ENCODE measurements at places on chromosomes 5 and 9.
A peak's percentile ranks its signal among the peaks of the same experiment; 100 is the strongest.

- H3K36me3 ChIP-seq: peaks cover 39% of the 10 kb centered on the region
- peak; percentile 66 for DNase-seq
- H3K27ac ChIP-seq: peak overlapping the region; percentile 78
These were observed 6.6 kb downstream of the NINJ1 start for GRCh38 chr9:93127395-93127911.

DNA sequence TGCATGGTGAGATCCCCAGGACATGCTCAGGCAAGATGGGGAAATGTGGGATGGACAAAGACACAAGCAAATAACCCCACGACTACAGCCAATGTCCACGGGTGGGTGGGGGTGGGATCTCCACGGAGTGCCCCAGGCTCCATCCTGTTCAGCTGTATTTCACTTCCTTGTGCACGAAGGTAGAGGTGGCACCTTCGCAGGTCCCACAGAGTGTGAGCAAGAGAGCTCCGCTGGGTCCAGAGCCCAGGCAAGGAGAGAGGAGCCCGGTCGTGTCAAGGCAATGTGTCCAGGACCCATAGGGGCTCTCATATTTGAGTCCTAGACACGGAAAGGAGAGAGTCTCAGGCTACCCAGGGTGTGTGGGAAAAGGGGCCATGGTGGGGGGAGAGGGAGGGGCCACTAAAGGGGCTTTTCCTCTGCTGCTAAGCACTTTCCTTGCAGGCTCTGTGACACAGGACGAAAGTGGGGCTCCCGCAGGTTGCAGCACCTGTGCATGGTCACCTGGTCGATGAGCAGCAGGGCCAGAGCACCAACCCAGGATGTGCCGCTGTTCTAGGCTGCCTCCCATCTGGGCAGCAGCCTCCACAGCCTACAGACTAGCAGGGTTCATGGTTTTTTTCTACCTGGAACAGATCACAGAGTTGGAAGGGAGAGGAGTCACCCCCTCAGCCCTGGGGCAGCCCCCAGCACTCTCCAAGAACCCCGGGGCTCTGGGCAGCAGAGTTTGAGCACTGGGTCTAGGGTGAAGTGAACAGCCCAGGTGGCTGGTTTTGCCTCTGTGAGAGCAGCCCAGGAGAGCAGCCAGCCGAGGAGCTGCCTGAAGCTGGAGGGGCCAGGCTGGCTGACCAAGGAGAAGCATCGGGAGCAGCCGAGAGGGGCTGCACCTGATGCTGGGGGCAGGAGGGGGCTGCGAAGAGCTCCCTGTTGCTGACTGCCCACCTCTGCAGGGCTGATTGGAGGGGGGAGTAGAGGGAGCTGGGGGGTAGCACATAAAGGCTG, 100.7 kb upstream of the MVB12B start:
- no peak overlapping the region for H3K4me3 ChIP-seq
- H3K4me1 ChIP-seq: no peaks in the 10 kb centered on the region
- H3K36me3 ChIP-seq: no peaks in the 10 kb centered on the region
- H3K27me3 ChIP-seq: no peaks in the 10 kb centered on the region
- no peak overlapping the region for H3K27ac ChIP-seq

GRCh38 chr5:180553530-180553929, 37.8 kb downstream of the SCGB3A1 start:
- no peaks in the 10 kb centered on the region for H3K27me3 ChIP-seq
- H3K36me3 ChIP-seq: peaks cover 3% of the 10 kb centered on the region
- H3K27ac ChIP-seq: no peak overlapping the region
- H3K4me1 ChIP-seq: no peaks in the 10 kb centered on the region
- DNase-seq: no peak

DNA sequence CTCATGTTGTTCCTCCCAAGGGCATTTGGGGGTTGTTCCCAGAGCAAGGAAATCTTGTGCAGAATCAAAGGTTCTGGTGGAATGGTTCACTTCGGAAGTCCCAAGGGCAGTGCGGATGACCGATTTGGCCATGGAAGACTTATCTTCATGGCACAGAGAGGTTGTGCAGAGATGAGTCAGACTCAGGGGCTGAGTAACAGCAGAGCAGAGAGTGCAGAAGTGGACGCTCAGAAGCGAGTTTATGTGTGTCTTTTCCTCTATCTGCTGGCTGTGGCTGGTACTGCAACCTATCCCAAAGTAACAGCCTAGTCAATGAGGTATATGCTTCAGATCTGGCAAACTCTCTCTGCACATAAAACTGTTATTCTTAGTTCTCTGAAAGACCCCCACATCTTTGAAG, 118.1 kb downstream of the DPYSL3 start:
- no peaks in the 10 kb centered on the region for H3K4me1 ChIP-seq
- no peak overlapping the region for H3K4me3 ChIP-seq
- peak overlapping the region; percentile 59 for H3K27ac ChIP-seq
- DNase-seq: peak; percentile 86
- no peaks in the 10 kb centered on the region for H3K27me3 ChIP-seq

DNA sequence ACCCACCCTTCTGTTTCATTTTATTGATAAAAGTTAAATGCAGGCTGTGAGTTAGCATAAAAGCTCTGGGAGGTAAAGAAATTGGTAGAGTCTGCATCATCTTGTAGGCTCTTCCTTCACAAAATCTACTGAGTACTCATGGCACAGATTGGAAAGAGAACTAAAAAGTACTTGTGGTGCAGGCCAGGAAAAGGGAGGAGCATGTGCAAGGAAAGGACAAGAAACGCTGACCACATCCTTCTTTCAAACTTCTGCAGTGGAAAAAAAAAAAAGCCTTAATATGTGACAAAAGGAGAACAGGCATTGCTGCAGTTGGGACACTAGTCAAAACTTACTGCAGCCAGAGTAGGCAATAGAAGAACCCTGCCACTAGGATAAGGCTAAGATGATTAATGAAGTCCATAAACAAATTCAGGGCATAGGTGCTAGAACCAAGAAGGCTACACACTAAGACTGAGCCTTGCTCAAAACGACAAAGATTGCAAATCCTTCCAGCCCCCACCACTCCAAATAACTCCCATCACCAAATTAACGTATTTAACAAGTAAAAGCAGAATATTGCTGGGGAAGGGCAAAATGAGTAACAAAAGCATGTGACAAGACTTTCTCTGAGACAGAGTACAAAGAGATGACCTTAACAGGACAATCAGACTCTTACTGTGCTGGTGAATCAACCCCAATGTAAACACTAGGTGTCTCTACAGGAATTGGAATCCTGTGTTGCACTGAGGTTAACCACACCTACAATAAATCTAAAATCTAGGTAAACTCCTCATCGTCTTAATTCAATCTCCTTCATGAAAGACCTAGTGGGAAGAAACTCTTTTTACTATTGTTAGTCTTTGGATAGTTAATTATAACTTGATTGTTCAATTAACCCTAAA, 1024.8 kb downstream of the TLE1 start:
- H3K27ac ChIP-seq: no peak overlapping the region
- no peaks in the 10 kb centered on the region for H3K4me1 ChIP-seq
- H3K27me3 ChIP-seq: no peaks in the 10 kb centered on the region

DNA sequence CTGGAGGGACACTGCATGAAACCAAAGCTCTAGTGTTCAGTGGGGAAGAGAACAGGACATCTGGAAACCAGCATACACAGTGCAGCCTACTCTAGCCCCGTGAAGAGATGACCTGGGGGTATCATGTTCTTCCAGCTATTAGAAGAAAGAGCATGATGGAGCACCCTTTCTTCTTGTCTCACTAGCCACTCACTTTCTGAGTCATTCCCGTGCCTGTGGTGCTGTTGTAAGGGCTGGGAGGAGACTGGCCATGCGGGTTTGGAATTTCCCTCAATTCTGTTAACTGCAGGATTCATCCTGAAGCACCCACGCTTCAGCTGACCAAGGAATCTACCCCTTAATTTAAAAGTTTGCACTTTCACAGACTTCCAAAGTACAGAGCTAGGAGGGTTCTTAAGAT, 137.0 kb downstream of the COL23A1 start:
- H3K27ac ChIP-seq: no peak overlapping the region
- no peaks in the 10 kb centered on the region for H3K36me3 ChIP-seq
- H3K4me1 ChIP-seq: no peaks in the 10 kb centered on the region
- no peaks in the 10 kb centered on the region for H3K27me3 ChIP-seq
- no peak overlapping the region for H3K4me3 ChIP-seq

DNA sequence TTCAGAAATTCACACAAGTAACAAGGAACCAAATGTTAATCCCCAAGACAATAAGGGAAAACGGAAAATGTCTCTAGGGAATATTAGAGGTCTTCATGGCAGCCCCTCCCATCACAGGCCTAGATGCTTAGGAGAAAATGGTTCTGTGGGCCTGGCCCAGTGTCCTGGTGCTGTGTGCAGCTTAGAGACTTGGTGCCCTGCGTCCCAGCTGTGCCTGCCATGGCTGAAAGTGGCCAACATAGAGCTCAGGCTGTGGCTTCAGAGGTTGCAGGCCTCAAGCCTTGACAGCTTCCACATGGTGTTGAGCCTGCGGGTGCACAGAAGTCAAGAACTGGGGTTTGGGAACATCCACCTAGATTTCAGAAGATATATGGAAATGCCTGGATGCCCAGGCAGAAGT, 942.3 kb downstream of the PTPRD start:
- H3K27me3 ChIP-seq: no peaks in the 10 kb centered on the region
- H3K36me3 ChIP-seq: no peaks in the 10 kb centered on the region
- H3K27ac ChIP-seq: no peak overlapping the region
- H3K4me1 ChIP-seq: no peaks in the 10 kb centered on the region

GRCh38 chr5:157068785-157069184, 9.9 kb upstream of the HAVCR1 start:
- no peaks in the 10 kb centered on the region for H3K27me3 ChIP-seq
- H3K4me3 ChIP-seq: no peak overlapping the region
- H3K27ac ChIP-seq: no peak overlapping the region
- DNase-seq: no peak
- no peaks in the 10 kb centered on the region for H3K36me3 ChIP-seq

Data from ascending aorta (tissue), 2 donors.